Purkinje cell (primary cell): ENCODE measurements at places on chromosomes 5 and 9. TPM values are rescaled to one million over a fixed set of nuclear protein-coding genes. Genes with fewer than 3 reads are reported as not detected.

LCP2 gene
- polyA plus RNA-seq, result 0.15 and 0.87 TPM in 2 replicates

CCDC183 gene
- polyA plus RNA-seq, result not detected in 2 replicates

LCN15 gene
- not detected in 2 replicates for polyA plus RNA-seq

LECT2 gene
- polyA plus RNA-seq, result not detected in 2 replicates

TMEM252 gene
- polyA plus RNA-seq, result not detected in 2 replicates

DOK3 gene
- polyA plus RNA-seq, result 0.44 and 0.84 TPM in 2 replicates

GNA14 gene
- polyA plus RNA-seq, result 5.8 and 7.1 TPM in 2 replicates

MARCHF3 gene
- polyA plus RNA-seq, result 10.6 and 17.2 TPM in 2 replicates

SPATA31D4 gene
- polyA plus RNA-seq, result not detected in 2 replicates

SH3TC2 gene
- 0.59 and 1.1 TPM in 2 replicates for polyA plus RNA-seq

CD14 gene
- 3.2 and 5.5 TPM in 2 replicates for polyA plus RNA-seq

IFNK gene
- not detected in 2 replicates for polyA plus RNA-seq

C1QTNF2 gene
- 2.4 and 4.7 TPM in 2 replicates for polyA plus RNA-seq

INSL4 gene
- polyA plus RNA-seq, result not detected in 2 replicates

FOXD1 gene
- 0.15 TPM in 1 of 2 replicates, not detected in the other for polyA plus RNA-seq

GAS1 gene
- polyA plus RNA-seq, result 1.0 and 2.4 TPM in 2 replicates

DEPDC1B gene
- not detected in 2 replicates for polyA plus RNA-seq

ZNF354C gene
- 1.8 and 2.7 TPM in 2 replicates for polyA plus RNA-seq

STPG3 gene
- not detected in 2 replicates for polyA plus RNA-seq

IRX1 gene
- polyA plus RNA-seq, result not detected in 2 replicates

BRD3 gene
- 0.55 and 1.7 TPM in 2 replicates for polyA plus RNA-seq

MYMK gene
- not detected in 2 replicates for polyA plus RNA-seq

GARIN3 gene
- 0.16 and 0.70 TPM in 2 replicates for polyA plus RNA-seq

LMBRD2 gene
- polyA plus RNA-seq, result 72.3 and 79.1 TPM in 2 replicates

SVEP1 gene
- 0.28 and 0.65 TPM in 2 replicates for polyA plus RNA-seq

TLR4 gene
- 0.78 and 2.2 TPM in 2 replicates for polyA plus RNA-seq

IQGAP2 gene
- polyA plus RNA-seq, result 0.38 and 0.44 TPM in 2 replicates

BTNL9 gene
- not detected in 2 replicates for polyA plus RNA-seq

CCL27 gene
- polyA plus RNA-seq, result 0.66 TPM in 1 of 2 replicates, not detected in the other

ZDHHC11B gene
- 5.4 and 6.0 TPM in 2 replicates for polyA plus RNA-seq

HK3 gene
- polyA plus RNA-seq, result 1.5 TPM in 1 of 2 replicates, not detected in the other

ANAPC2 gene
- 0.71 TPM in 1 of 2 replicates, not detected in the other for polyA plus RNA-seq

BAAT gene
- 0.71 and 4.1 TPM in 2 replicates for polyA plus RNA-seq

MEIKIN gene
- 0.85 and 1.3 TPM in 2 replicates for polyA plus RNA-seq

KIF4B gene
- 0.10 and 0.85 TPM in 2 replicates for polyA plus RNA-seq

WWC1 gene
- polyA plus RNA-seq, result 15.0 and 21.7 TPM in 2 replicates

ADAMTS12 gene
- polyA plus RNA-seq, result not detected in 2 replicates

NDST1 gene
- 0.81 and 1.3 TPM in 2 replicates for polyA plus RNA-seq

NR2F1-AS1 gene
- 55.7 and 74.7 TPM in 2 replicates for polyA plus RNA-seq

IL5 gene
- not detected in 2 replicates for polyA plus RNA-seq

PCDHB3 gene
- 3.7 and 7.5 TPM in 2 replicates for polyA plus RNA-seq

RLN1 gene
- not detected in 2 replicates for polyA plus RNA-seq

MSH3 gene
- polyA plus RNA-seq, result 10.5 and 12.9 TPM in 2 replicates

NME5 gene
- 113 and 125 TPM in 2 replicates for polyA plus RNA-seq

PTGES2 gene
- 6.8 and 6.9 TPM in 2 replicates for polyA plus RNA-seq
